Activated CD8-positive, alpha-beta T cell treated with anti-CD3 and anti-CD28 coated beads for 36 hours (primary cell): ENCODE measurements at places on chromosomes 11 and 22. TPM values are rescaled to one million over a fixed set of nuclear protein-coding genes. Genes with fewer than 3 reads are reported as not detected.

- DNase-seq = no peak
These were observed 7.6 kb upstream of the JHY start for GRCh38 chr11:122874991-122875390.

DNA sequence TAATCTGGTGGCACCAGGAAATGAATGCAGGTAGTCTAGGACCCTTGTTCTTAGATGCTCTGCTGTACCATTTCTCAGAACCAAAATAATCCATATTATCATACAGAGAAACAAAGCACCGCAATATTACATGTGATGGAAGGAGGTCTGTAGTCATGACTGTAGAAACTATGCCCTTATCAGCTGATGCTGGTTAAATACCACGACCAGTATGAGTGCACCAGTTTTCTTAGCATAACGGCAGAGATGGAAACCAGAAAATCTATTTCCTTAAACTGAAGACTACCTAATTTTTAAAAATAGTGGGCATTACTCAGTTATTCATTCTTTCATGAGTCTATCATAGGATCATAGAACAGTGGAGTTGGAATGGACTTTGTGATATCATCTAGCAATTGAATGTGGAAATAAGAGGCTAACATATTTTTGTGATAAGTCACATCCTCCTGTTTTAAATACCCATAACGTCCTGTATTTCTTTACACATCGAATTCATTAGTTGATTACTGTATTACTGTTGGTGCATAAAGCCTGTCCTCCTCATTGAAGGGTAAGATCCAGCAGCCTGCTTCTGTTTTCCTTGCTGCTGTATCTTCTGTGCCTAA lies 15.1 kb downstream of the JHY start:
- DNase-seq = no peak

DNA sequence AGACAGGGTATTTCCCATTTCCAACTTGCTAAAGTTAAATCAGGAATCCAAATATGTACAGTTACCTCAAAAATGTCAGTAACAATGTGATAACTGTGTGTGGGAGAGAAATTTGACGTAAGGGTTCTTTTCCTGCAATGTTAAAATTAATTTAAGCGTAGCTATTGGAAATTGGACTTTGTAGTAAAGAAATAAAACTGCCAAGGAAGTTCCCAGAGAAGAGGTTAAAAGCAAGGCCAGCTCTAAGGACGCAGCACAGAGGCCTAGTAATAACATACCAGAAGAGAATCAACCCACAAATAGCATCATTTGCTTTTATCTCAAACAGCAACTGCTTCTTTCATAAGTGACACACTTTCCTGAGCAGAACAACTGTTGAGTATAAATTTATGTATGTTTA lies 36.8 kb upstream of the GRIA4 start:
- no peak for DNase-seq

- DNase-seq = peak; percentile 52
These were observed 34.7 kb upstream of the SEPTIN5 start for GRCh38 chr22:19679522-19680101.

DNA sequence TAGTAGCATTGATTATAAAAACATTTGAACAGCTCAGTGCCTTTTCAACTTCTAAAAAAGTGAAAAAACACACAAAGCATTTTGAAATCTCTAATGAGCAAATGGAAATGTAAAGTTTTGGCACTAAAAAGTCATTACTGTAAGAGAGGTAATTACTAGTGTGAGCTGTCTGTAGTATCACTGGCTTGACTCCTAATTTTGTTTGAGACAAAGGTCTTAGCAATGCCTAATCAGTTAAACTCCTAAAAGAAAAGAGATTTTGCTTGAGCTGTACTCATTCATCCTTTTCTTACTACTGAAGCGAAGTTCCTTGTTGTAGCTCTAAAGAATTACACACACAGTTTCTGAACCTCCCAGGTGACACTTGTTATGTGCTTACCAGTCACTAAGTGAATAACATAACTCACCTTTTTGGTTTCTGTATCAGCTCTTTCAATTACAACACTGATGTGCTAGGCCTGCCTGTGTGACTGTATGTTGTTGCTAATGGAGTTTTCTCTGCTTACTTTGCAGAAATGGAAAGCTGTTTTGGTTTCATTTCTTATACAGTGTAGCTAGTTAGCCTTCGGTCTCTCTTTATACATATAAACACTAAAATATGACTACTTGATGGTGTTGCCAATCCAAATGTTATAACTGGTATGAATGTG lies 924.4 kb upstream of the TENM4 start:
- DNase-seq = no peak

GRCh38 chr11:114886644-114887265 lies 208.4 kb downstream of the NXPE2 start:
- DNase-seq = no peak

The ISX gene
- total RNA-seq = not detected

GRCh38 chr22:38490475-38490874 lies 15.6 kb downstream of the DDX17 start:
- no peak for DNase-seq

GRCh38 chr11:26478710-26479109 lies 93.4 kb downstream of the MUC15 start:
- no peak for DNase-seq

DNA sequence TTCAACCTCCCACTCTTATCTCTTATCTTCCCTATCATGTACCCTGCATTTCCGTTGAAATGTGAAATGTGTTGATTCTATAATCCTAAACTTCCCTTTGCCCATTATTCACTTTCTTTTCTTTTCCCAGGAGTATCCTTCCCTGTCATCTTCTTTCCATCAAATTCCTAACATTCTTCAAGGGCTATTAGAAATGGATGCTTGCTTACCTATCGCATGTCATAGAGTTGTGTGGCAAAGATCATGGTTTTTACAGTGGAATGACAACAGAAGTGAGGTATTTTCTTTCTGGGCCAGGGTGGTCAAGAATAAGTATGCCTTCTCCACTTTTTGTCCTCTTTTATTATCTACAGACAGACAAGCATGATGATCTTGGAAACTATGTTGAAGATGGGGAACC lies 124.4 kb upstream of the SLC5A12 start:
- no peak for DNase-seq

DNA sequence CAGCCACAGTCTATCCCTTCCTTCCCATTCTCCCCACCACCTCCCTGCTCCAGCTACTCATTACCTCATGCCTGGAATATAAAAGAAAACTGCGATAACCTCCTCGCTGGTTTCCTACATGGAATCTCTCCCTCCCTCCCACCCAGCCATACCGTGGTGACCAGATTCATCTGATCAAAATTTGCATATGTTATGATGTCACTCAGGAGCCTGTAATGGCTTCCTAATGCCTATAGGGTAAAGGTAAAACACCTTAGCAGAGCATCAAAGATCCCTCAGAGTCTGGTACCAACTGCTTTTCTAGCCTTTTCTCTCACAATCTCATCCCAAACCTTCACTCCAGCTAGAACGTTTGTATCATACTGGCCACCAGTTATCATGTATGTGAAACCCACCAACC lies 19.6 kb downstream of the RTN4RL2 start:
- DNase-seq = no peak

The ARVCF gene
- 1.2 TPM for total RNA-seq

- DNase-seq = no peak
These were observed 45.4 kb downstream of the AAMDC start for GRCh38 chr11:77866336-77866735.

The SCGB1A1 gene
- total RNA-seq = not detected

- no peak for DNase-seq
These were observed 108.2 kb upstream of the DDI1 start for GRCh38 chr11:103928040-103928801.

- no peak for DNase-seq
These were observed 16.9 kb downstream of the UPB1 start for GRCh38 chr22:24512043-24512442.

GRCh38 chr11:67371189-67371910 lies 2.0 kb downstream of the CLCF1 start:
- peak; percentile 45 for DNase-seq

GRCh38 chr11:19407677-19408270 lies 167.0 kb upstream of the E2F8 start:
- no peak for DNase-seq

The OR52A5 gene
- total RNA-seq = not detected

- peak; percentile 96 for DNase-seq
These were observed 4.5 kb downstream of the TMEM134 start for GRCh38 chr11:67464411-67465188.

The BCO2 gene
- 0.97 TPM for total RNA-seq

GRCh38 chr11:61152816-61153592 lies 8.2 kb downstream of the VPS37C start:
- no peak for DNase-seq

DNA sequence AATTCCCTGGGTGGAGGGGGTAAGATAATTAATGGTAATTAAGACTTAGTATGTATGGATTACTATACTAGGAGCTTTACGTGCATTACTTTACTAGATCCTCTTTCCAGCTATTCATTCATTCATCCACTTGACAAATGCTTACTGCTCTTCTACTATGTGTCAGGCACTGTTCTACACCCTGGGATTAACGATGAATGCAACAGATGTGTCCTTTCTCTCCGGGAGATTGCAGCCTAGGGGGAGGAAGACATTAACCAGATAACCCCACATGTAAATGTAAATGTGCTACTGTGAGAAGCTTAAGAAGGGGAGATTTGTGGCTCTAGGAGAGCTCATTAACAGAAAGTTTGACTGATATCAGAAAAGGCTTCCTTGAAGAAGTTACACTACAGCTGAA lies 1.7 kb downstream of the ANKK1 start:
- no peak for DNase-seq

The GAL3ST1 gene
- not detected for total RNA-seq

The ESAM gene
- total RNA-seq = 0.65 TPM

The C11orf42 gene
- not detected for total RNA-seq

The RAG1 gene
- total RNA-seq = 0.36 TPM

DNA sequence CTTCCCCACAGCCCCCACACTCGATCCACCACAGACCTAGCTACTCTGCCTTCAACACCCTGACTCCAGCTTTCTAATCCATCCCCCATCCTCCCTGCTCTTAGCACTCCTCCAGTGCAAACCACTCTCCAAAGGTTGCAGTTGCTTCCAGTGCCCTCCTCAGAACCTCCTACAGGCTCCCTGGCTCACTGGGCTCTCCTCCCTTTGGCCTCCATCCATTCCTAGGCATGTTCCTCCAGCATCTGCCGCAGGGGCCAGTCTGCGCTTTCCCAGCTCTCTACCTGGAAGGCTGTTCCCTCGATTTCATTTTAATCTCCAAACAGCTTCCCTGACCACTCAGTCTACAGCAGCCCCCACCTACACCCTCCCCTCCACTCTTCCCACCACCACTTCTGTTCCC lies 133.8 kb downstream of the SPATA19 start:
- DNase-seq = no peak

- no peak for DNase-seq
These were observed 223.8 kb upstream of the DDI1 start for GRCh38 chr11:103812680-103813079.

The POU2AF1 gene
- total RNA-seq = 3.6 TPM

DNA sequence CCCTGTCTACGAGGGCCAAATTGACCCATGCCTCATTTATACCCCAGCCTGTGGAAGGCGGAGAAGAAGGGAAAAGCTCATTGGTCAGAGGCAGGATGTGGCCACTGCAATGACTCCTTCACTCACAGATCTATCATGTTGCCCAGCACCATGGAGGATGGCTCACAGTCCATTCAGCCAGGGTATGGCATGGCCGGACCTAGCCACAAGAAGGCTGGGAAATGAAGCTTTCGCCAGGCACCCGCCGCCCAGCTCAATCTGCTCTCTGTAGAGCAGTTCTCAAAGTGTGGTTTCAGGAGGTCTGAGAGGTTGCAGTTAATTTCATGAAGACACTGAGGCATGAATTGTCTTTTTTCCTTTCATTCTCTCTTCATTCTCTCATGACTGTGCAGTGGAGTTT lies 40.6 kb upstream of the LINC01488 start:
- no peak for DNase-seq
